ENCODE measurements at places on chromosomes 4 and X.

DNA sequence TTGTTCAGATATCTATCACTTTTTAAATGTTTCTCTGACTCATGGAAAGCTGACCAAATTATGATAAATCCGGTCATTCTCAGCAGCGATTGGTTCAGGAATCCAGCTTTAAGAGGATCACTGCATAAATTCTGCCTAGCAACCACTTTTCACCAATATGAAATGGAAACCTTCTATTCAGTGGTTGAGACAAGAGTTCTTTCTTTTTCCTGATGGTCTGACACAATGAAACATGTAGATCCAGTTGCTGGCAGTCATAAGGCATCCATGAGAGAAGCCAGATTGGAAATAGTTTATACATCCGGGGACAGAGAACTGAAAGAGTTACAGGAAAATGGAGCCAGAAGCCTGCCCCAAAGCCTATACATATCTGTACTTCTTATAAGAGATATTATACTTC is 27.2 kb downstream of the MAB21L2 start:
- DNase-seq: no peak

DNA sequence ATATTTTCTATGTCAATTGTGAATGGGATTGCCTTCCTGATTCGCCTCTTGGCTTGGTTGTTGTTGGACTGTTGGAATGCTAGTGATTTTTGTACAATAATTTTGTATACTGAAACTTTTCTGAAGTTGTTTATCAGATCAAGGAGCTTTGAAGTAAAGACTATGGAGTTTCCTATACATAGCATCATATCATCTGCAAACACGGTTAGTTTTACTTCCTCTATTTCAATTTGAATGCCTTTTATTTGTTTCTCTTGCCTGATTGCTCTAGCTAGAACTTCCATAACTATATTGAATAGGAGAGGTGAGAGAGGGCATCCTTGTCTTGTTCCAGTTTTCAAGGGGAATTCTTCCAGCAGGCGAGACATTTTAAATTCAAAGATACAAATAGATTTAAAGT is 226.5 kb downstream of the FBXO8 start:
- no peak for DNase-seq

- no peak for DNase-seq
These were observed 543.8 kb upstream of the ZFP42 start for GRCh38 chr4:187451776-187452175.

DNA sequence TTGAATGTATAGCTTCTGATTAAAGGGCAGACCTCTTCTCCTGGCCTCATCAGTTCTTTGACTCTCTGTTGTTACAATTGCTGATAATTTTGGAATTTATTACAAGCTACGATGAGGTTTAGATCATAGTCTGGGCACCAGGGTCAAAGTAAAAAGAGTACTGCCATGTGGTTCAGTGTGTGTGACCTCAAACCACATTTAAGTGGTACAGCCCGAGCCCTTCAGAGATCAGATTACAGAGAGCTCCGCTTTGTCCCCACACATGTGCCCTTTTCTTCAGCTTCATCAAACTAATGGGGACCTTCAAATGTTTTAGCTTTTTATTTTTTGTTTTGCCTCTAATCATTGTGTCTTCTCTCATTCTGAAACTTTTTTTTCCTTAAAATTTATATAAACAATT is 37.1 kb downstream of the SPANXN2 start:
- no peak for DNase-seq

GRCh38 chr4:151911970-151912369 is 151.2 kb upstream of the GATB start:
- DNase-seq: no peak

DNA sequence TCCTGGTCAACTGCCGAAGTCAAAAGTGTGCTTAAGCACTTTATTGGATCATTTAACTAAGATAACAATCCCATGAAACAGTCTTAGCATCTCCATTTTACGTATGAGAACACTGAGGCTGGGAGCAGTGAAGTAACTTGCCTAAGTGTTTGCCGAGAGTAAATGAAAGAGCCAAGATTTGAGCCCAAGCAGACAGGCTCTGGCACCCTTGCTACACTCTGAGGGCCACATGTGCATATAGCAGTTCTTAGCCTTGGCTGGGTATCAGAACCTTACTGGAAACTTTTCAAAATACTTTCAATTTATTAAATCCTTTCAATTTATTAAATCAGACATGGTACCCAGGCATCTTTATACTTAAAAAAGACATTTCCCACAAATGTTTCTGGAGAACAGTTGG is 225.9 kb downstream of the NR3C2 start:
- no peak for DNase-seq

- DNase-seq: no peak
These were observed 1263.6 kb downstream of the C4orf33 start for GRCh38 chr4:130359542-130359941.

DNA sequence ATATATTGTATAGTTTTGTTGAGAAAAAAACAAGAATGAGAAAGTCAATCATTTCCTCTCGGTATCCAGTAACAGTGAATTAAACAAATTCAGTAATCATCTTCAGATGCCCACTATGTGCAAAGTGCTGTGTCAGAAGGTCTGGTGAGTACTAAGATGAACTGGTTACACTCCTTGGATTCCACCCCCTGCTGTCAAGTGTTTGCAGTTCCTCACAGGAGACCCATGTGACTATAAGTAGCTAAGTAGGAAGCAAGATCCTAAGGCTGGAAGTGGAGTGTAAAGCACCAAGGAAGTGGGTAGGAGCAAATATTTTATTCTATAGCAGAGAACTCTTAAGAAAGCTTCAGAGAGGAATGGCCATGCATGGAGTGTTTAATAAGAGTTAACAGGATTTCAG is 73.6 kb downstream of the SNX25 start:
- no peak for DNase-seq

- no peak for DNase-seq
These were observed 27.1 kb downstream of the FHIP1A start for GRCh38 chr4:151436093-151436518.

GRCh38 chr4:119835613-119835910 is 207.0 kb upstream of the PDE5A start:
- no peak for DNase-seq

DNA sequence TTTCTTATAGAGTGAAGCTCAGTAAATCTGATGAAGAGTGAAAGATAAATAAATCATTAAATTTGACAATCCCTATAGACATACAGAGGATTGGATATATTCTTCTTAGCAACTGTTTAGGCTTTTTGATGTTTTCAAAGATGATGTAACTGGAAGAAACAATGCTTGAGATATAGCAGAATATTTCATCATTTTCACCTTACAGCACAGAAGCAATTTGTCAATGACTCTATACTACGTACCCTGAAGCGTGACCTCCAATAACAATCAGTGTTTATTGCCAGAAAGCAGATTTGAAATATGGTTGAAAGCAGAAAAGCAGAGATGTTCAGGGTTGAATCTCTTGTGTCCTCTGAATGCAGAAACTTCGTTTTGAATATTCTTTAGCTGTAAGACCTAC is 228.4 kb downstream of the DTHD1 start:
- no peak for DNase-seq

DNA sequence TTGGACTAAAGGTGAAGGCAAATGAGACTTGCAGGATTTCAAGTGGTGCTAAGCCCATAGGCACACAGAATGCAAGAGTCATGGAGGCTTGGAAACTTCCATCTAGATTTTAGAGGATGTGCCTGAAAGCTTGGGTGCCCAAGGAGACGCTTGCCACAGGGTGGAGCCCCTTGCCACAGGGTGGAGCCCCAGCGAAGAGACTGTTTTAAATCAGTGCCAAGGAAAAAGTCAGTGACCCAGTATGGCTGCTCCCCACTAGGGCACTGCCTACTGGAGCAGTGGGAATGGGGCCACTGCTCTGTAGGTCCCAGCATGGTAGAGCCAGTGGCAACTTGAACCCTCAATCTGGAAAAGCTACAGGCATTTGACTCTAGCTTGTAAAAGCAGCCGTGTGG is 794.2 kb upstream of the LCORL start:
- no peak for DNase-seq

- DNase-seq: no peak
These were observed 1938.9 kb upstream of the TENM3 start for GRCh38 chr4:180304321-180304720.

GRCh38 chr4:3069661-3070199 is 4.6 kb downstream of the HTT-AS start:
- DNase-seq: no peak

- no peak for DNase-seq
These were observed 112.6 kb downstream of the ANK2 start for GRCh38 chr4:113162089-113162488.

DNA sequence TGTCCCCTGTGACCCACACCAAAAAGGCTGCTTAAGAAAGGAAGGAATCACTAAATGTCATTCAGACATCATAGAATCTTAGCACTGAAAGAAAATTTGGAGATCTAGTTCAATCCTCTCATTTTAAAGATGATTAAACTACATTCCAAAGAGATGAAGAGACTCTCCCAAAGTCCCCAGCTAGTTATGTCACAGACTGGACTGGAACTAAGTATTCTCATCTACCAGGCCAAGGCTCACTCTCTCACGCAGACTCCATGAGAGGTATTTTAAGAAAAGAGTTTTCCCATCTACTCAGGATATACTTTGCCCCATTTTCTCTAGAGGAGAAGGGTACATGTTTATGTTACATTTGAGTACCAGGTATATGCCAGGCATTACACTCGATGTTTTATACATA is 6.9 kb downstream of the FABP2 start:
- no peak for DNase-seq

DNA sequence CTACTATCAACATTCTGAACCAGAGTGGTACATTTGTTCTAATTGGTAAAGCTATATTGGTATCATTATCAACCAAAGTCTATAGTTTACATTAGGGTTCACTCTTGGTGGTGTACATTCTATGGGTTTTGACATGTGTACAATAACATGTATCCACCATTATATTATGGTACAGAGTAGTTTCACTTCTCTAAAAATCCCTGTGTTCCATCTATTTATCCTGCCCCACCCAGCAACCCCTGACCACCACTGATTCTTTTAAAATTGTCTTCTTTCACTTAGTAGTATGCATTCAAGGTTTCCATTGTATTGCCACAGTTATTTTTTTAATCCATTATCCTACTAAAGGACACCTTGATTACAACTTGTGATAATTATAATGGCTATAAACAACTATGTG is 15.3 kb upstream of the TMPRSS11D start:
- no peak for DNase-seq

GRCh38 chr4:18050448-18050847 is 28.9 kb upstream of the LCORL start:
- no peak for DNase-seq

GRCh38 chr4:76657443-76657842 is 222.4 kb downstream of the SHROOM3 start:
- DNase-seq: no peak

GRCh38 chrX:16705370-16705769 is 7.1 kb downstream of the CTPS2 start:
- no peak for DNase-seq

DNA sequence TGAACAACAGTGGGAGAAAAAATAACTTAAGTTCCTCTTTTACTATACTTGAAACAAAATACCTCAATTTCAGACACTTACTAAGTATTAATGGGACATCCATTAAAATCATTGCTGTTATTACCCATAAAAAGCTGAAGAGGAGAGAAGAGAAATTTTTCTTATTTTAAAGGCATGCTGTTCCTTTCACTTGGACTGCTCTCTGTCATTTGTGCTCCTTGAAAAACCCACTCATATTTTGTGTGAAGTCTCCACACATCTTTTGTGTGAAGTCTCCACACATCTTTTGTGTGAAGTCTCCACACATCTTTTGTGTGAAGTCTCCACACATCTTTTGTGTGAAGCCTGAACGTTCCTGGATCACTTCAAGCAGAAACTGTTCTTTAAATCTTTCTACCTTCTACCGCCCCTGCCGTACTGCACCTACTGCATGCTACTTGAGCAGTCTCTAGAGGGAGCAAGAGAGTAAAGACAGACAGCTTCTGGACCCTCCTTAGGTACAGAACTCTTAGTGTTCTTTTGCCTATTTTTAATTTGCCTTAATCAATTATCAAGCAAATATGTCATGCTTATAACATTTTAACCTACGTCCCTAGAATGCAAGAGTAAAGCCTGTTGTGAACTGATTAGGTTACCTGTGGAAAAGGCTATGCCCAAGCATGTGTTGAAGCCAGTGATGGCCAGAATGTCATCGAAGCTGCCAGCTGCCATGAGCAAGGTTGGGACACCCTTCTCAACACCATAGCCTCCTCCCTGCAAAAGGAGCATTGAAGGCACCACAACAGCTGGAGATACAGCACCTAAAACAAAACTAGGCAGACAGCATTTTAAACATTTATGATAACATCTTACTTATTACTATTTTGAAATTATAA is 27.1 kb upstream of the SLC9B1 start:
- DNase-seq: no peak

DNA sequence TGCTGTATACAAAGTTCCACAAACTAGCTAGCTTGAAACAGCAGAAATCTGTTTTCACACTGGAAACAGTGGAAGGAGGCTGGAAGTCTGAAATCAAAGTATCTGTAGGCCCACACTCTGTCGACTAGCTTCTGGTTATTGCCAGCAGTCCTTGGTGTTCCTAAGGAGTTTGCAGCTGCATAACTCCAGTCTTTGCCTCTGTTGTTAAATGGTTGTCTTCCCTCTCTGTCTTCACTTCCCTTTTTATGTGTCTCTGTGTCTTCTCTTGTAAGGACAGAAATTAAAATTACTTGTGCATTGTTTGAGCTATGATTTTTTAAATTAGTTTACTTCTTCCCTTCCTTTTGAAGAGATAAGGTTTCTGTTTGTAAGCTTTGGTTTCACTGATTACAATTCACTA is 8.2 kb downstream of the MTHFD2L start:
- no peak for DNase-seq

- no peak for DNase-seq
These were observed 1.4 kb upstream of the LRIT3 start for GRCh38 chr4:109846395-109847098.

- peak; percentile 13 for DNase-seq
These were observed 1.1 kb downstream of the CTBP1 start for GRCh38 chr4:1247864-1248244.

DNA sequence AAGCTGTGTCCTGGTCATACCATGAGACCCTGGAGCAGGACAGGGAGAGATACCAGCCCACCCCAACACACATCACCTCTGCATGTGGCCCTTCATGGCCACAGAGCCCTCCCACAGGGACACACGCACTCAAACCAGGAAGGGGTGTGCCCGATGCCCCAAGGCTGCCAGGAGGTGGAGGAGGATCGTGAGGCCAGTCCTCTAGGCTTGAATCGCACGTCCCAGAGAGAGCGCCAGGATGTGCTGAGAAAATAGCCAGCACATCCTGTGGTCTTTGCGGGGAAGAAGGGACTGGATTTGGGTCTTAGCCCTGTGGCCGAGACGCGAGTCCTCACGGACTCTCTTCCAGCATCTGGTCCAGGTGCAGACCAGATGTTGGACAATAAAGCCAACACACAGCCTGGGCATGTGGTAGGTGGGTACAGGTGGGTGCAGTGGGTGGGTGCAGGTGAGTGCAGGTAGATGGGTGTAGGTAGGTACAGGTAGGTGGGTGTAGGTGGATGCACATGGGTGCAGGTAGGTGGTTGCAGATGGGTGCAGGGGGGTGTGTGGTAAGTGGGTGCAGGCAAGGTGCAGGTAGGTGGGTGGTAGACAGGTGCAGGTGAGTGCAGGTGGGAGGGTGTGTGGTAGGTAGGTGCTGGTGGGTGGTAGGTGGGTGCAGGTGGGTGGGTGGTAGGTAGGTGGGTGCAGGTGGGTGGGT is 94.3 kb upstream of the AFAP1 start:
- no peak for DNase-seq
